ENCODE measurements at places on chromosomes 7 and 10. TPM values are rescaled to one million over a fixed set of nuclear protein-coding genes. Genes with fewer than 3 reads are reported as not detected.
A peak's percentile ranks its signal among the peaks of the same experiment; 100 is the strongest.

The MACC1 gene
- total RNA-seq, result under 0.01 TPM

The MEIG1 gene
- not detected for total RNA-seq

The GUSB gene
- 67.5 TPM for total RNA-seq

The PTPRN2 gene
- total RNA-seq, result 4.6 TPM

The ACADSB gene
- 3.9 TPM for total RNA-seq

The RNF133 gene
- 0.60 TPM for total RNA-seq

The ZNF727 gene
- 0.60 TPM for total RNA-seq

DNA sequence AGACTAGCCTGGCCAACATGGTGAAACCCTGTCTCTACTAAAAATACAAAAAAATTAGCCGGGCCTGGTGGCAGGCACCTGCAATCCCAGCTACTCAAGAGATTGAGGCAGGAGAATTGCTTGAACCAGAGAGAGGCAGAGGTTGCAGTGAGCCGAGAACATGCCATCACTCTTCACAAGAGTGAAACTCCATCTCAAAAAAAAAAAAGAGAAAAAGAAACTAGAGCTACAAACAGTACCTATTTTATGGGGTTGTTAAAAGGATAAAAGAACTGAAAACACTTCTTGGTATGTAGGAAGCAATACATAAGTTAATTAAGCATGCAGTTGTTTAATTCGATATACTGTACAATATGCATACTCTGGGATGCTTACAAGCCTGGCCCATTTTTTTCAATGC lies 216.9 kb downstream of the SORCS1 start:
- DNase-seq, result no peak

DNA sequence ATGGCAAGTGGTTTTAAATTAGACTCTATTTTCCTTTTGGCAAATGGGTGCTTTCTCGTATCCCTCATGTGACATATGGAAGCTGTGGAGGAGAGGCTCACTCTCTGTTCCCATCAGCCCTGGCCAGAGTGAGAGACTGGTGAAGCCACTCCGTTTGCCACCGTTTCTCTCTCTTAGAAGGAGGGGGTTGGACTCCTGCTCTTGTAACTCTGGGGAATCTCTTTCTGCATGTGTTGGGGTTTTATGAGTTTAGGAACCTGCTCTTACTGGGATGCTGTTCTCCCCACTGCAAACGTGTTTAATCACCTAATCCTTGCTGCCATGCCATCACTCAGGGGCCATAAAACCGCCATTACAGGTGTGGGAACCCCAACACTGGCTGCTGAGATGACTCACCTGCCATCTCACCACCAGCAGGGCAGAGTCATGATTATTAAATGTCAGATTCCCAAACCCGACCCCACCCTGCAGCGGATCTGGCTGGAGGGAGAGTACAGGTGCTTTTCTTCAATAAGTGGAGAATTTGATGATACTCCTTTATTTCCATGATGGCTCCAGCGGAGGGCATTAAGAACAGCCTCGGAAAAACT lies 103.2 kb downstream of the ADCY1 start:
- DNase-seq, result no peak

- DNase-seq, result no peak
Observed at GRCh38 chr7:64736575-64736974, 57.7 kb upstream of the ZNF138 start.

GRCh38 chr10:48606530-48607355 lies 1.9 kb upstream of the ARHGAP22 start:
- DNase-seq, result peak; percentile 99

DNA sequence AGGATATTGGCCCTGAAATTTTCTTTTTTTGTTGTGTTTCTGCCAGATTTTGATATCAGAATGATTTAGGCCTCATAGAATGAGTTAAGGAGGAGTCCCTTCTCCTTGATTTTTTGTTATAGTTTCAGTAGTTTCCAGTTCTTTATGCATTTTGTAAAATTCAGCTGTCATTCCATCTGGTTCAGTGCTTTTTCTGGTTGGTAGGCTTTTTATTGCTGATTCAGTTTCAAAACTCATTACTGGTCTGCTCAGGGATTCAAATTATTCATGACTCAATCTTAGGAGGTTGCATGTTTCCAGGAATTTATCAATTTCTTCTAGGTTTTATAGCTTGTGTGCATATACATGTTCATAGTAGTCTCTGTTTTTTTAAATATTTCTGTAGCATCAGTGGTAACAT lies 10.1 kb upstream of the TMEM196 start:
- DNase-seq, result no peak

DNA sequence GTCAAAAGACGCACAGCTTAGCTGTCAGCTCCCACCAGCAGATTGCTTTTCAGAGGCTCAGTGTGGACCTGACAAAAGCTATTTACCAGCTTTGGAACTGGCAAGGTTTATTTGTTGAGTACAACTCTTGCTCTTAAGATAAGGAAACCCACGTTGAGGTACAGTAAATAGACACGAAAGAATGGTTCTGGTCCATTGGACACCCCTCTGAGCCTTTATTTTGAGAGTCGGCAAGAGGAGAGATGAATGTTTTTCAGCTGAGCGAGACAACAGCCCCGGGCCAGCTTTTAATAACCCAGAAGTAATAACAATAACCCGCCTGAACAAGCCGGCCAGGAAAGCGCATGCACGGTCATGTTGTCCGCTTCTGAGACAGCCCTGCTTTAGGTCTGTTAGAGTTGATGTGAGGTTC lies 49.0 kb downstream of the WNT2 start:
- DNase-seq, result no peak

DNA sequence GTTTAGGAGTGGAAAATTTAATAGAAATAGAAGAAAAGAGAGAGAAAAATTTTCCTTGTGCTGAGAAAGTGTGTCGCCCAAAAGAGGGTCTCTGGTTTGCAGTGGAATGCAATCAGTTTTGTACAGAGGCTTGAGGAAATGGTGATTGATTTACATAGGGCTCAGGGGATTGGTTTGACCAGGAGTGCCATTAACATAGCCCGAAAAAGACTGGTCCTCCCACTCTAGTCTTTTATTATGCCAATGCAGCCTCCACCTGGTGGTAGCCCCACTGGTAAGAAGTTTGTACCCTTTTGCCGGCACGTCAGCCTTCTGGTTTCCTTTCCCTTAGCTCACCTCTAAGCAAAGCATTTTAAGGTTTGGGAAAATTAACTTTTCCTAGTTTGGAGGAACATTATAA lies 885.3 kb downstream of the XPNPEP1 start:
- no peak for DNase-seq

DNA sequence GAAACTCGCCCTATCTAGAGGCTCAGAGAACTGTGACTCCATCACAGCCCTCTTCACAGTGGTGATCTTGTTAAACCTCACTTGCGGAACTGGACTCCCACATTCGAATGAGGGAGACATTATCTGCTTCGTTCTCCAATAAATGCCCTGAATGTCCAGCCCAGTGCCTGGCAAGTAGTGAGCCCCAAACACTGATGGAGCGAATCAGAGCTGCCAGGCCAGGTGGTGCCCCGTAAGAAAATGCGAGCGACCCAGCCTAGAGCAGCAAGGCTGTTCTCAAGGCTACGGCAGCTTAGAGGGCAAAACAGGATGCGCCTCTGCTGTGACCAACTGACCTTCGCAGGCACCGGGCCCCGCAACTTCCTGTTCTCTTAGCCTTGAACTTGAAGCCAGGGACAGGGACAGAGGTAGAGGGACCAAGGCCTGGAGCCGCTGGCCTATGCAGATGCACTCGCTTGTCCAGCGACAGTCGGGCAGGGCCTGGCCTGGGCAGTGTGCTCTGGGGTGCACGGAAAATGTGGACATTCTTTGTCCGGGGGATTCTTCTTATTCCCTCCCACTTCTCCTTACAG lies 217.6 kb downstream of the TCERG1L start:
- no peak for DNase-seq

- no peak for DNase-seq
Observed at GRCh38 chr7:139596626-139597025, 73.1 kb downstream of the CLEC2L start.

DNA sequence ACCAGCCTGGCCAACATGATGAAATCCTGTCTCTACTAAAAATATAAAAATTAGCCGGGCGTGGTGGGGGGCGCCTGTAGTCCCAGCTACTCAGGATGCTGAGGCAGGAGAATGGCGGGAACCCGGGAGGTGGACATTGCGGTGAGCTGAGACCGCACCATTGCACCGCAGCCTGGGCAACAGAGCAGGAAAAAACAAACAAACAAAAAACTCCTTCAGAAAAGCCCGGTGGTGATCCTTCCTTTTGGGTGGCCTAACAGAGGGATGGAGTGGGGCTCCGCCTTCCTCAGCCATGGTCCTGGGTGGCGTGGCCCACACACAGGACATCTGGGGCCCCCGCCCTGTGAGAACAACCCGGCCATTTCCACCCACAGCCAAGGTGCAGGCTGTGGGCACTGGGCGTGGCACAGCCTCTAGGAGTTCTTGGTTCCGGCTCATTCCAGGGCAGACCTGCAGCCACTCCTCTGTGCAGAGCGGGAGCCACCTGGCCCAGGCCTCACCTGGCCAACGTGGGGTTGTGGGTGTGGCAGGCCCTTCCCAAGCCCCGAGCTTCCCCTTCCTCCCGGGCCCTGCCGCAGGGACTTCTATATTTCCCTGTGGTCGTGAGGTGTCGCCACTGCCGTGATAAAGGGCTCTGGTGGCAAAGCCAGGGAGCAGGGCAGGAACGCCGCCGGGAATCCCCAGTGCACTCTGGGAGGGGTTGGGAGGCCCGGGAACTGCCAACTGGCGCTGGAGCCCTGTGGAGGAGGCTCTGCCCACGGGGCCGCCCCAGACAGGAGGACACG lies 37.6 kb downstream of the GET4 start:
- no peak for DNase-seq

DNA sequence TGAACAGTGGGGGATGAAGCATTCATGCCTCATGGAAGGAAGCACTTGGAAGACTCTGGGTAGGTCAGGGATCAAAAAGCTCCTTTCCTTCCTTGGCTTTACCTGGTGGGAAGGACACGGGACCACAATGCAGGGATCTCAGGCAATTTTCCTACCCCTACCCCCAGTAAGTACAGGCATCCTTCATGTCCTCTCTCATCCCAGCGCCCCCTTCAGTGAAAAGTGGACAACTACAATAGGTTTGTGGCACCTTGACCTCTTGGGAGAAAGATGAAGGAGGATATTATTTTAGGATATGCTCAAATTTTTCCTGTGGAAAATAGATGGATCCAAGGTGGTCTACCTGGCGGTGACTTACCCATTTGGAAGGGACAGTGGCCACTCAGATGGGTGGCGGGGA lies 16.5 kb downstream of the AFAP1L2 start:
- DNase-seq, result no peak

DNA sequence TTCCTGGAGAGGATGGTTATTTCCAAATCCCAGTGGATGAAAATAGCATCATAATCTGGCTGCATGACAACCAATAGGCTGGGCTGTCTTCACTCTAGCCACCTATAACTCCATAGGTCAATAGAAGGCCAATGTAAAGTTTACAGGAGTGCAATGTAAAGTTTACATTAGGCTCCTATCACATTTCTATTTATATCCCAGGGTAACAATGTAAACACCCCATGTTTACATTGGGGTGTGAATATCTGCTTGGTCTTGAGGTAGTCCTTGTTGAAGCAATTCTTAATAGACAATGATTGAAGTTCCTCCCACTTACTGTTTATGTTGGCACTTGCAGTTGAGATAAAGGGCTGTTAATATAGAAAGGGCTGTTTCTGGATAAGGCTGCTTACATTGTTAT lies 21.5 kb downstream of the CH25H start:
- DNase-seq, result no peak

- DNase-seq, result peak; percentile 48
Observed at GRCh38 chr7:103447073-103447960, 1.3 kb upstream of the SLC26A5 start.

DNA sequence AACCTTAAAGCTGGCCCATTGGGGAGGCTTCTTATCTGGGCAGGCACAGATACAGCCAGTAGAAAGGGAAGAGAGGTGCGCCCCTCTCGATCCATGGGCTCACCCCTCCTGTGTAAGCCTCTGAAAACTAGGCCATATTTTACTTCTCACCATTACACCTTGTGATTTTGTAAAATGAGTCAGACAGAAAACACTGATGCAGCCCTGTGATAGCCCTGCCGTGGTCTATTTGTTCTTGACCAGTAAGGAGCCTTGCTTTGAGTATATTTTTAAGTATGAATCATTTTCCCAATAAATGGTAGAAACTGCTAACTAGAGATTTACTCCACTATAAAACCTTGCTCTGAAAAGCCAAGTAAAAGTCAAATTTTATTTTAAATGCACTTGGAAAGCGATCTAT lies 329.8 kb upstream of the MBL2 start:
- no peak for DNase-seq

GRCh38 chr10:124066126-124066700 lies 27.2 kb downstream of the CHST15 start:
- DNase-seq, result no peak

DNA sequence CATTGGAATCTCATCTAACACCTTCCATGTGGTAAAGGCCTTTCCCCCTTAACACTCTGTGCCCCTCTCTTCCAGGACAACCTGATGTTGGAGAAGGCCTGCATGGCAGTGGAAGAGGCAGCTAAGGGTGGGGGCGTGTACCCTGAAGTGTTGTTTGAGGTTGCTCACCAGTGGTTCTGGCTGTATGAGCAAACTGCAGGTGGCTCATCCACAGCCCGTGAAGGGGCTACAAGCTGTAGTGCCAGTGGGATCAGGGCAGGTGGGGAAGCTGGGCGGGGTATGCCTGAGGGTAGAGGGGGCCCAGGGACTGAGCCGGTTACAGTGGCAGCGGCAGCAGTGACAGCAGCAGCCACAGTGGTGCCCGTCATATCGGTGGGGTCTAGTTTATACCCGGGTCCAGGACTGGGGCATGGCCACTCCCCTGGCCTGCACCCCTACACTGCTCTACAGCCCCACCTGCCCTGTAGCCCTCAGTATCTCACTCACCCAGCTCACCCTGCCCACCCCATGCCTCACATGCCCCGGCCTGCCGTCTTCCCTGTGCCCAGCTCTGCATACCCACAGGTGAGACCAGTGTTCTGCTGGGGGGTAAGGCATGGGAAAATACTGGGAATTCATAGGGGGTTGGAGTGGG lies 12.4 kb downstream of the NDST2 start:
- DNase-seq, result no peak

DNA sequence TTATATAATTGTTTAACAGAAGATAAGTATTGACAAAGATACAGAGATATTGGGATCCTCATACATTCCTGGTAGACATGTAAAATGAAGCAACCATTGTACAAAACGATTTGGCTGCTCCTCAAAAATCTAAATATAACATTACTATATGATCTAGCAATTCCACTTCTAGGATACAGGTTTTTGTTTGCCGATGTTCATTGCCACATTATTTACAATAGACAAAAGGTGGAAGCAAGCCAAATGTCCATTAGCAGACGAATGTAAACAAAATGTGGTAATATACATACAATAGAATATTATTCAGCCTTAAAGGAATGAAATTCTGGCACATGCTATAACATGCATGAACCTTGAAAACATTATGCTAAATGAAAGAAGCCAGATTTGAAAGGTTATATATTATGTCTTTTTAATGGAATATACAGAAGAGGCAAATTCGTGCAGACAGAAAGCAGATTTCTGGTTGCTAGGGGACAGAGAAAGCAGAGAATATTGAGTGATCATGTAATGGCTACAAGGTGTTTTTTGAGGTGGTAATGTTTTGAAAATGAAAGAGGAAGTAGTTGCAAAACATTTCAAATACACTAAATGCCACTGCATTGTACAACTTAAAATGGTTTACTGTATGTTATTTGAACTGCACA lies 44.9 kb downstream of the POLR1F start:
- no peak for DNase-seq

- DNase-seq, result no peak
Observed at GRCh38 chr7:141551782-141552181, 572 bp downstream of the AGK start.

GRCh38 chr10:110872145-110872983 lies 636 bp downstream of the PDCD4 start:
- peak; percentile 75 for DNase-seq
